ENCODE measurements at places on chromosomes 5 and 9.

- DNase-seq, result no peak
These were observed 49.5 kb upstream of the LRRC14B start for GRCh38 chr5:141761-142160.

DNA sequence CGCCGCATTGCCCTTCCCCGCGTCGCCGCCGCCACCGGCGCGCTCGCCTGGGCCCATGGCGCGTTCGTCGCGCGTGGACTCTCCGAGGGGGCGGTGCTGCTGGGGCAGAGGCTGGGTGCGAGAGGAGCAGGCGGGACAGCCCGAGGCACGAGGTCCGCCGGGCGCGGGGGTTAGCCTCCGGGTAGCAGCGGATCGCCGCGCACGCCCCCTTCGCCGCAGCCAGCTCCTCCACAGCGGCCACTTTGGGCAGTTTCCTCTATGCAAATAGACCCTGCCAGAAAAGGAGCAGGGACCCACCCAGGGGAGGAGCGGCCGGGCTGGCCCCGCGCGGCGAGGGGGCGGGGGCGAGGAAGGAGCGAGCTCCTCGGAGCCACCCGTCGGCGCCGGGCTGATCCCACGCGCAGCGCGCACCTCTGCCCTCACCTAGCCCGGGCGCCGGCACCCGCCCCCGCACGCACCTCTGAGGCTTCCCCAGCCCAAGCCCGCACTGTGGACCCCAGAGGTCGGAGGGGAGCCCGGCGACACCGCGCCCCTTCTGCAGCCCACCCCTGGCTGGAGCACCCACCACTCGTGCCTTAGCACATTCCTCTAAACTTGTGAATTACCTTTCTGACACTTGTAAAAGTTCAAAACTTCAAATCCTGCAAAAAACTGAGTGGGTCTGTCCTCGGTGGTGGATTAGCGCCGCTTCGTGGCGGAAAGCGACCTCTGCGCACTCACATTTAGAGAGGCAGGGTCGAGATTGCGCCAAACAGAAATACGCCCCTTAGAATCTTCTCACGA lies at the start of gene COL23A1:
TSS of gene COL23A1 (minus strand) at position 253 of the 783 bp plus-strand sequence.
- DNase-seq, result no peak

- no peak for DNase-seq
These were observed 177.9 kb upstream of the KCNN2 start for GRCh38 chr5:114184006-114184405.

DNA sequence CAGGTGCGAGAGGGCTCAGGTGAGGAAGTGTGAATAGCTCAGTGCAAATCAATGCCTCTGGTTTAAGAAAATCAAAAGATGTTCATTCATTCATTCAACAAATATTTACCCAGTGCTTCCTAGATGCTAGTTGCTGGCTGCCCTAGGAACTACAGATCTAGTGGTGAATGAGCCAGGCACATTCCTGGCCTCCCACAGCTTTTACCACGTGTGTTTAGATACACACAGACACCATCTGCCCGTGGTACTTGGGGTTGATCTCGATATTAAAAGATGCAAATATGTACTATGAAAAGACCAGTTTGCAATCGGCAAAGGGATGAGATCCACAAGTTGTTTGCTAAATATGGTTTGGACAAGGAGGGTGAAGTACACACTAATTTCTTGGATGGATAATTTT lies 78.2 kb downstream of the GTF3C4 start:
- DNase-seq, result no peak

GRCh38 chr9:121895818-121896544 lies 197.1 kb downstream of the TTLL11 start:
- no peak for DNase-seq

- DNase-seq, result no peak
These were observed 280.7 kb downstream of the KCTD16 start for GRCh38 chr5:144451187-144451973.

GRCh38 chr9:132726576-132727130 lies 56.4 kb downstream of the GTF3C4 start:
- no peak for DNase-seq

Data from AG09309 (cell line).